AG20443 (cell line): ENCODE measurements at places on chromosomes 1 and 21.

DNA sequence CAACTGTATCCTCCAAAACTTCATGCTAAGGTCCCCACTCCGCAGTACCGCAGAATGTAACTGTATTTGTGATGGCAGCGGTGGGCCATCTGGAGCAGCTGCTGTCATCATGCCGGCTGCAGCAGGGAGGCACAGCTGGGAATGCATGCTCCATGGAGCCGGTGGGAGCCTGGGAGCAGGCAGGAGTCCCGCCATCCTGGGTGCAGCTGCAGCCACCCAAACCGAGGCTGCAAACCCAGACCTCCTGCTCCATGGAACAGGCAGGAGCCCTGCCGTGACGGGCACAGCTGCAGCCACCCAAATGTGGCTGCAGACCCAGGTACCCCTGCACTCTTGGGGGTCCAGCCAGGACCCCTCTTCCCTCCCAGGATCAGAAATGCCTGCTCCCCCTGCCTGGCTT, 80.3 kb downstream of the SCMH1 start:
- DNase-seq = no peak

GRCh38 chr1:58715108-58715507, 15.2 kb upstream of the MYSM1 start:
- DNase-seq = no peak

GRCh38 chr1:32894019-32894600, 7.1 kb downstream of the TMEM54 start:
- no peak for DNase-seq

DNA sequence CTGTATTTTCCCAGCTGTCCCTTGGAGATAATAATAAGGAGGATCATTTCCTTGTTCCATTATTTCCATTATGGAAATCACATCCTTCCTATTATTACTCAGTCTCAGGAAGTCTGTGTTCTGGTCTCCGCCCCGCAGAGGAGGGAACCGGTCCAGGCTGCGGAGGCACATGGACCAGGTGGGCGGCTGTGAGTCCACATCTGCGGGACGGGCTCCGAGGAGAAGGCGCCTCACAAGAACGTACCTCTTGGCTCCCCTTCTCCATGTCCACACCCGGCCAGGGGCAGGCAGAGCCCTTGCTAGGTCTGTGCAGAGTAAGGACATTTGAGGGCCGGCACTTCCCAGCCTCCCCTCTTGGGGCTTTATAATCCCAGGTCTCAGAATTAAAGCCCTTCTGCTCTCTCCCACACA, 14.6 kb downstream of the RAB7B start:
- no peak for DNase-seq

DNA sequence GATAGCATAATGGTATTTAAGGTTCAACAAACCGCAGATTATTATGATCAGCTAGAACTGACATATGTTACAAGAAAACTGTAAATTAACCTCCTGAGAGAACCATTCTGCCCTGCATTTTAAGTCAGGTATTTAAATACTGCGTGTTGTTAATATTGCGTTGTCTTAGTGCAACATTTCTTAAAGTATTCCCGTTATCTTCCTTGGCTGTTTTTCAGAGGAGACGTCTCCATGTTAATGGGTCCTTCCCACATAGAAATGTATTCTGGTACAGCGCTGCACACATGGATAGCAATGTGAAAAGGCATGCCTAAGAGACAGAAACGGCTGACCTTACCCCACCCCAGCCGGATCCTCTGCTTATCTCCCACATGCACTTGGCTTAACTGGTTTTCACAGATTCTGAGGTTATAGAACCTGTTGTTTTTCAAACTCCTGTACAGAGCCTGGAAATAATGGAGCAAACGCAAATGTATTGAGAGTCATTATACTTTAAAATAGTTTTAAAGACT, 22.8 kb upstream of the DEGS1 start:
- no peak for DNase-seq

DNA sequence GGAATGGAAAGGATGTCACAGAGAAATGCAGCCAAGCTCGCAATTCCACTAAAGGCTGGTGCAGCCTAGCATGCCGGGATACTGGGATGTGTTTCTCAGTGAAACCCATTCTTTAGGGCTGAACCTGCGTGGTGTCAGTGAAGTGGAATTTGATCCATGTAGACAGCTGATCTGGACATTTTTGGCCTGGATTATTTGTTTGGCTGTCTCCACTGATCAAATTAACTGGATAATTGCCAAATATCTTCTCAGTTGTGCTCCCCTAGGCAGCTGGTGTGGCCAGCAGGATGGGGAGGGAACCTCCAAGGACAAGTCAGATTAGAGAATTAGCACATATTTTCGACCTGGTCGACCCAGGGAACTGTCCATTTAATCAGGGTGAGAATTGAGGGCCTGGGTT, 318.4 kb downstream of the RPS6KC1 start:
- DNase-seq = no peak
